ENCODE measurements at places on chromosomes 11 and 22. TPM values are rescaled to one million over a fixed set of nuclear protein-coding genes. Genes with fewer than 3 reads are reported as not detected.

PGM2L1 gene
- total RNA-seq: 2.1 TPM

ANGPTL5 gene
- total RNA-seq: not detected

PAFAH1B2 gene
- 92.2 TPM for total RNA-seq

HTR3B gene
- not detected for total RNA-seq

C1QTNF5 gene
- 55.0 TPM for total RNA-seq

DDB1 gene
- 145 TPM for total RNA-seq

ADORA2A gene
- total RNA-seq: 1.8 TPM

DRG1 gene
- total RNA-seq: 62.3 TPM

GRM5 gene
- not detected for total RNA-seq

RNF121 gene
- total RNA-seq: 37.3 TPM

ZP1 gene
- total RNA-seq: 0.73 TPM

ARHGAP8 gene
- total RNA-seq: 9.8 TPM

NF2 gene
- 31.8 TPM for total RNA-seq

GPHA2 gene
- total RNA-seq: not detected

OSBP2 gene
- 4.6 TPM for total RNA-seq

CRYAB gene
- 132 TPM for total RNA-seq

MS4A3 gene
- not detected for total RNA-seq

KCTD21 gene
- total RNA-seq: 8.8 TPM

MRPL11 gene
- 36.8 TPM for total RNA-seq

STK33 gene
- total RNA-seq: 0.33 TPM

WNT11 gene
- total RNA-seq: 70.6 TPM

UBTFL1 gene
- not detected for total RNA-seq

YPEL1 gene
- 8.5 TPM for total RNA-seq

F2 gene
- not detected for total RNA-seq

SCT gene
- not detected for total RNA-seq

C11orf16 gene
- not detected for total RNA-seq

ALG12 gene
- 16.6 TPM for total RNA-seq

PNPLA5 gene
- not detected for total RNA-seq

HORMAD2 gene
- total RNA-seq: not detected

CYP2D6 gene
- 0.73 TPM for total RNA-seq

NFAM1 gene
- 0.66 TPM for total RNA-seq

UEVLD gene
- total RNA-seq: 28.5 TPM

RIMBP3C gene
- total RNA-seq: not detected

OR10D3 gene
- total RNA-seq: not detected

ADM2 gene
- 0.59 TPM for total RNA-seq

CCDC73 gene
- total RNA-seq: 0.15 TPM

DGKZ gene
- 46.2 TPM for total RNA-seq

KRTAP5-9 gene
- 0.32 TPM for total RNA-seq

ANO5 gene
- total RNA-seq: 4.2 TPM

MLC1 gene
- 0.15 TPM for total RNA-seq

ADAMTS15 gene
- total RNA-seq: 17.9 TPM

HBG2 gene
- not detected for total RNA-seq

GSTT2B gene
- total RNA-seq: 4.3 TPM

CCDC34 gene
- 2.2 TPM for total RNA-seq

ZNF70 gene
- 4.1 TPM for total RNA-seq

MS4A6E gene
- total RNA-seq: not detected

CHKB gene
- 71.4 TPM for total RNA-seq

CBX6 gene
- total RNA-seq: 34.7 TPM

TP53AIP1 gene
- 0.33 TPM for total RNA-seq

CRYBB3 gene
- total RNA-seq: 0.66 TPM

SMC1B gene
- total RNA-seq: not detected

FBLN1 gene
- total RNA-seq: 293 TPM

ART1 gene
- total RNA-seq: not detected

Measured in breast epithelium (tissue), 4 donors.